Testis (tissue), 5 donors: ENCODE measurements at places on chromosomes 7 and 10. TPM values are rescaled to one million over a fixed set of nuclear protein-coding genes. Genes with fewer than 3 reads are reported as not detected.

- DNase-seq: no peak
Measured at GRCh38 chr10:103715430-103715829, 139.9 kb downstream of the SH3PXD2A start.

GRCh38 chr10:126218778-126219649 is 169.3 kb downstream of the ADAM12 start:
- DNase-seq: no peak

DNA sequence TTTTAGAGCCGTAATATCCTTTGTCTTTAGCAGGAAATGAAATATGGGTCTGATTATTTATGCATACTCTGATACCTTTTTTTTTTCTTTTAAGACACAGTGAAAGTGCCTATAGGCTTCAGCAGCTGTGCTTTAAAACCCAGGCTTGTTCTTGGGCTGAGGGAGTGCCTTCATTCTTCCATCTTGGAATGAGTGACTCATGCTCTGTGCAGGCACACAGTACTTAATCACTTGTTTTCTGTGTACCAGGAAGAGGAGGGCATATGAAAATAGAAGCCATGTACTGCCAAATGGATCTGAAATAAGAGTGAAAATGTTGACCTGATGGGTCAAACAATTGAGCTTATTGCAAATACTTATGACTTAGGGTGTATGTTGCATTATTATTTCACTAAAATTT is 12.0 kb downstream of the INPP5F start:
- DNase-seq: no peak

- DNase-seq: no peak
Measured at GRCh38 chr10:67151471-67151870, 225.6 kb downstream of the LRRTM3 start.

- no peak for DNase-seq
Measured at GRCh38 chr7:148701414-148701813, 2.7 kb downstream of the CUL1 start.

- DNase-seq: no peak
Measured at GRCh38 chr10:125871338-125871737, 9.8 kb downstream of the DHX32 start.

GRCh38 chr10:26805567-26806245 is 55.1 kb downstream of the ABI1 start:
- DNase-seq: no peak

- no peak for DNase-seq
Measured at GRCh38 chr7:15057272-15057671, 154.7 kb upstream of the DGKB start.

- DNase-seq: no peak
Measured at GRCh38 chr10:122657729-122658128, 41.9 kb downstream of the C10orf120 start.

The SDK1 gene
- total RNA-seq: 36.2 TPM

The PON1 gene
- 1.2 TPM for total RNA-seq
